Stimulated activated CD8-positive, alpha-beta memory T cell treated with anti-CD3 and anti-CD28 coated beads, Interleukin-2, amount 100 ng/mL, for 1 hour (primary cell): ENCODE measurements at places on chromosomes 3 and 15.

DNA sequence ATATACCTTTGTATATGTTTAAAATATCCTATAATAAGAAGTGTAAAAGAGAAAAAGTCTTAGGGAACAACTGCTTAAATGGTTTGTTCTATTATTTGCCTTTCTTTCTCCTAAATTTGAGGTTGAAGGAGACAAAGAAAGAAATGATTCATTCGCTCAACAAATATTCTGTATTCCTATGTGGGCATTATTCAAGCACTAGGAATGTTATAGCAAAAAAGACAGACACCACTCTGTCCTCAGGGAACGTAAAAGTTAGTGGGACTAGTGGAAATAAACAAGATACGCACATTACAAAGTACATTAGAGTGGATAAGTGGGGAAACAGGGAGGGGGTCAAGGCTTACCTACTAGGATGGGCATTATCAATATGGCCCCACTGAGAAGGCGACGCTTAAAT is 332.2 kb downstream of the LPP start:
- no peak for DNase-seq

- DNase-seq: no peak
Observed at GRCh38 chr15:26260517-26261133, 397.5 kb upstream of the ATP10A start.

- no peak for DNase-seq
Observed at GRCh38 chr3:129954514-129954913, 20.0 kb upstream of the TRH start.

GRCh38 chr3:129528589-129529100 is at the start of gene RHO:
Gene RHO (plus strand): TSS chr3:129528639. CDS start chr3:129528734, 95 bp downstream.
- no peak for DNase-seq

- no peak for DNase-seq
Observed at GRCh38 chr3:38576131-38576525, 73.4 kb downstream of the SCN5A start.

GRCh38 chr3:52053307-52054304 is 2.8 kb downstream of the DUSP7 start:
- peak; percentile 24 for DNase-seq
